ENCODE measurements at places on chromosomes 7 and 10.

- DNase-seq, result no peak
Observed at GRCh38 chr7:3289996-3290395, 11.1 kb upstream of the SDK1 start.

- DNase-seq, result no peak
Observed at GRCh38 chr7:148319316-148319808, 271.2 kb upstream of the C7orf33 start.

DNA sequence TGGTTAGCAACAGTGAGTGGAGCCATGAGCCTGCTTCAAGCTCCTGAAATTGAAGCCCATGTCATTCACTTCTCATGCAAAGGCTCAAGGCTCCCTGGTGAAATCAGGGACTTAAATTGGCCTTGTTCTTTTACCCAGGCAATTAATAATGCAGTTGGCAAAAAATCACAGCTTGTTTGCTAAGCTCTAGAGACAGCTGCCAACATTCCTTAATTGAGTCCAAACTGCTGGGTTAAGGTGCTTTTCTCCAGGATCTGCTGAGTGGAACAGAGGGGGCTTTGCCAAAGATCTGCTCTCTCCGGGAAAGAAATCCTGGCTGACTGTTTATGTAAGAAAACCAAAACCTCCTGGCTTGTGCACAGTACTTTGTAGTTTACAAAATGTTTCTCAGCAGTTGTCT, 257.6 kb upstream of the GHITM start:
- DNase-seq, result no peak

DNA sequence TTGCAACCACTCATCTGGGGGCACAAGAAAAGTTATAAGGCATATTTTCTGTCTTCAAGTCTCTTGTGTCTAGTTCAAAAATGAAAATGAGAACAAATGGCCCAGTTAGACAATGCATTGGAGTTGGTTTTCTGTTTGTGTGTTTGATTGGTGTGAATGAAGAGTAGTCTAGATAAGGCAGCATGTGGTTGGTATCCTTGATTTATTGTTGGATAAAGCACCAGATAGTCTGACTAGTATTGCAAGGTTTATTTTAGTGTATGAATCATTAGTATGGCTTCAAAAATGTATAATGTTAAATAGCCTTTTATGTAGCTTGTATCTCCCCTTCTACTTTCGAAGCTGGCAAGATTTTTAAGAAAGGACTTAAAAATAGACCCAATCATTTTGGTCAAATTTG, 237.3 kb downstream of the CDK14 start:
- no peak for DNase-seq

GRCh38 chr10:110448682-110449418, 48.9 kb upstream of the DUSP5 start:
- no peak for DNase-seq

DNA sequence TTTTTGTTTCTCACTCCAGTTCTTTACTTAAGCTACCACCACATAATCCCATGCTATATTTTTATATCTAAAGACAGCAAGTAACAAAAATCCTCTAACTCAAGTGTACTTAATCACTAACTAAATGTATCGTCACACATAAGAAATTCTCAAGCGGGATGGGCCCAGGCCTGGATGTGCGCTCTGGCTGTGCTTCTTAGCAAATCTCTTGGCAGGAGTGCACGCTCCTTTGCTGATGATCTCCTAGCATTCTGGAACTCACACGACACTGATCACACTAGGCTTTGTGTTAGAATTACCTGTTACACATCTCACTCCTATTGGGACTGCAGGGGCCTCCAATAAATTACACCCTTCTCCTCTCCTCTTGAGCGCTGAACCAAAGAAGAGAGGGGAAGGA, 46.7 kb upstream of the CALD1 start:
- DNase-seq, result no peak

DNA sequence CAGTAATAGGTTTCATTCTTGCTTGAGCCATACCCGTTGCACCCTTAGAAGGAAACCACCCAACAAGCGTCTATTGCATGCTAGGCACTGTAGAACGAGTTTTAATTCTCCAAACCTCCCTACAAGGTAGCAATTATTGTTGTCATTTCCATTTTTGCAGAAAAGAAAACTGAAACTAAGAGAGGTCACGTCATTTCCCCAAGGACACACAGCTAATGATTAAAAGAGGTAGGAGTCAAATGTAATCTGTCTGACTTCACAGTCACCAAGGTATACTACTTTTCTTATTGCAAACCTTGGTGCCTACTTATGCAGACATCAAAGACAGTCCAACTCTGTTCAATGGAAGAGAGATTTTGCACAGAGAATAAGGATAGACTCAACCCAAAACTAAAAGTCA, 49.1 kb upstream of the C1QL3 start:
- no peak for DNase-seq
